Liver (tissue), 10 donors: ENCODE measurements at places on chromosomes 6 and 20.
A peak's percentile ranks its signal among the peaks of the same experiment; 100 is the strongest.

- no peak for DNase-seq
Observed at GRCh38 chr6:132388291-132388690, 13.0 kb downstream of the MOXD1 start.

DNA sequence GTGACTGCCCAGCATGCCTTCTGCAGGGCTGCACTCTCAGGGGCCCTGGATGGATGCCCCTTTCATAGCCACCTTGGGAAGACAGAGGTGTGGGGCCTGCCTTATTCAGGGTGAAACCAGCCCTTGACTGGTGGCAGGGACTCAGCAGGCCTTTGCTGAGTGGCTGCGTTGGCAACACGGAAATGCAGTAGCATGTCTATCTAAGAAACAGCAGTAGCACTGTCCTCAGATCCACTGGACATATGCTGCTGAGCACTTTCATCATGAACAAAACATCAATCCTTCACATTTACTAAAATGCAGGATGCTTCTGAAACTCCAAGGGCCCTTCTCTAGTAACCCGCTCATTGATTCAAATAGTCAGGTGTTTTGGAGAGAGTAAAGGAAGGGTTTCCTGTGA is 4.9 kb upstream of the TBXT start:
- DNase-seq = no peak

- no peak for DNase-seq
Observed at GRCh38 chr6:137432054-137432611, 62.1 kb downstream of the OLIG3 start.

DNA sequence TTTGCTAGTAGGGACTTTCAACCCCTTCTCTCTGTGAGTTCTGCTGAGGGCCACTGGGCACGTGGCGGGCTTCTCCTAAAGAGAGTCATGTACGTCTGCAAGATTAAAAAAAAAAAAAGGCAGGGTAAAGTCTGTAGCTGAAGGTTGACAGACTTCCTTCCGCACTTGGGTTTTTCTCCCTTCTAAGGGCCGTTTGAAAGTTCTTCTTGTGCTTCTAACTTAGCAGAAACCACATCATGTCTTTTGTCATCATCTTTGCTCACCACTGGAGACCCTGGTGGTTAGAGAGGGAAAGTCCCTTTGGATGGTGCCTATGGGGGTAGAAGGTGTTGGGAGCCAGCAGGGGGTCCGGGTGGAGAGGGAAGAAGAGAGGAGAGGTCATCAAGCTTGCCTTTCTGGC is 31.4 kb downstream of the PRDM1 start:
- no peak for DNase-seq

GRCh38 chr6:157155804-157156203 is 167.5 kb downstream of the TMEM242 start:
- DNase-seq = no peak

DNA sequence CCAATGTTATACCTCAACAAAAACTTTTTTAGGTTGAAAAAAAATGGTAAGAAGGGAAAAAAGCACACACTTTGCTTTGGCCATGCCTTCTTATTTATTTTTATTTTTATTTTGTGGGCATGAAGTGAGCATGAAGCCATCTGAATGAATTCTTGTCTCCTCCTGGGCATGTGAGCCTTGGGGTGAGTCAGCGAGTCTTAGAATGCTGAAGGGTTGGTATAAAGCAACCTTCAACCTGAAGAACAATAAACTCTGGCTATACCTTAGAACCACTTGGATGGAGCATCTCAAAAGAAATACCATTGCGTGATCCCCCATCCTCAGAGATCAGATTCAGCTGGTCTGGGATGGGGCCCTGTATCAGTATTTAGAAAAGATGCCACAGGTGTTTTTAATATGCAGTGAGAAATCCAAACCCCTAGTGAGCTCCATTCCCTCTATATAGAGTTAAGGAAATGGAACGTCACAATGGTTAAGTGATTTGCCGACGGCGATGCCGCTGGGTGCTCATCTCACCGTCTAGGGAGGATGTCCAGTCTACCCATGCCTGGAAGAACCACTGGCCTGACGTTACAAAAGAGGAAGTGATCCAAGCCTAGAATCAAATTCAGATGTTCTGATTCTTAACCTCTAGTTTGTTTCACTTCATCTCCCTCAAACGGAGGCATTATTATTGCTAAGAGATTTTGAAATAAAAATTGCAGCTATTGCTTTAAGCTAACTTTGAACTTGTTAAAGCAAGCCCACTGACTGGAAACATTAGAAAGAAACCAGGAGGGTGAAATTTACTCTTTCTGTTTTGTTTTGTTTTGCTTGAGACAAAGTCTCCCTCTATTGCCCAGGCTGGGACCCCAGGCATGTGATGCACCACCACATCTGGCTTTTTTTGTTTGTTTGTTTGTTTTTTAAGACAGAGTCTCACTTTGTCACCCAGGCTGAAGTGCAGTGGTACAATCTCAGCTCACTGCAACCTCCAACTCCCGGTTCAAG is 67.1 kb downstream of the EDN1 start:
- no peak for DNase-seq

DNA sequence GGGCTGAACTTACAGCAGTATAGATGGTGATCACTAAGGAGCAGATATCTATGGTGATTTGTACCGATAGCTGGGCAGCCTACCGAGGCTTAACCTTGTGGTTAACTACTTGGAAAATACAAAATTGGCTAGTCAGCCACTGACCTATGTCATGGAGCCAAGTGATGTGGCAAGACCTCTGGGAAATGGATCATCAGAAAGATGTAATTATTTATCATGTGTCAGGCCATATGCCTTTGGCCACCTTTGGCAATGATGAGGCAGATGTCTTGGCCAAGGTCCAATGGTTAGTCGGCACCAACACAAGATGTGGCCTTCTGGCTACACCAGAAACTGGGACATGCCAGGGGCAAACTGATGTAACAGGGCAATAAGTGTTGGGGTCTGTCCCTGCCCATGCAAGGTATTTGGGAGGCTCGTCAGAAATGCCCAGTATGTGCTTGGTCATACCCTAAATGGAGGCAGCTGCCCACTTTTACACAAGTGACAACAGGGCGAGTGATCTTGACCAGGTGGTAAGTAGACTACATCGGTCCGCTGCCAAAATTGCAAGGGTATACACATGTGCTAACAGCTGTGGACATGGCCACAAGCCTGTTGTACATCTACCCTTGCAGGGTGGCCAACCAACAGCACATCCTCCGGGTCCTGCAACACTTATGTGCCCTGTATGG is 30.1 kb downstream of the HDDC2 start:
- no peak for DNase-seq

DNA sequence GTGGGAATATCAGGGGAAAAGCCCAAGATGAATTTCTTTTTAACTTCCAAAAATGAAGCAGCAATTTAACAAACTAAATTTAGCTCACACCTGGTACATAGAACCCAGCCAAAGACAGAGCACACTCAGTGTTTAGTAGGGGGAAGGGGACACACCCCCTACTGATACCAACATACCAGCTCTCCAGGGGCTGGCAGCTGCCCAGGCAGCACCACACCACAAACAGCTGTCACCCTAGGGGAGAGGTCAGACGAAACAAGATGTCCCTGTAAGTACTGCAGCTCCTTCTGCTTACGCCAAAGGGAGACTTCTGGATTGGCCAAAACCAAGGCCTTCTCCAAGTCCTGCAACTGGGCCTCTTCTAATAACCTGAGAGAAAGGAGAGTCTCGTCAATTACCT is 26.0 kb downstream of the MDN1 start:
- DNase-seq = no peak

DNA sequence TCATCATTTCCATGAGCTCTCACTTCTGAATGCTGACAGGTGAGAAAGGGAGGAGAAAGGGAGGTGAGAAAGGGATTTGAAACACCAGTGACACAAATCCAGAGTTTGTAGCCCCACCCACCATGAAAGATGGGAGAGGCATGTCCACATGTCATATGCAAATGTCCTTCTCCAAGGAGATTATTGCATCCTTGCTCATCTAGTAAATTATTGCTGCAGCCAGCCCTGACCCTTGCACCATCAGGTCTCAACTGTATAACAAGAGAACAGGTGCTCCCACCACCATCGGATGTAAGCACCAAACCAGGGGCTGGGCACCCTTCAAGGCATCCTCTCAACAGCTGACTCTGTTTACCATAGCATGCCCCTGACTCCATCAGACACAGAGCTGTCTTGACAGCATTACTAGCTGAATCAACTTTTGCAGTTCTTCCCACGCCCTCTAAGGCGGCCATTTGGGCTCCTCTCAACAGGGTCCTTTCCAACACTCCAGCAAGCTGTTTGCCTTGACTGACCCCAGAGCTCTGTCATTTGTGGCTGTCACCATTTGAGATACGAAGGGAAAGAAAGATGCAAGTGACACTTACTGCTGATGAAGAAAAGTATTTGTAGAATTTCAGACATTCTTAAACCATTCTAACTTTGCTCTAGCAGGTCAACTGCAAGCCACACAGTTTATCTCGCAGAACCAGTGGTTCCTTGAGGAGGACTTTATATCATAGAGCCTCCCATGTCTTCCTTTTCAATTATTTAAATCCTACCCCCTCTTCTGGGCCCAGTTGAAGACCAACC is 14.2 kb downstream of the GFOD1 start:
- DNase-seq = no peak

- peak; percentile 4 for DNase-seq
Observed at GRCh38 chr6:44699082-44699481, 311.6 kb downstream of the CDC5L start.

GRCh38 chr6:68649669-68650068 is 14.6 kb downstream of the ADGRB3 start:
- DNase-seq = no peak

DNA sequence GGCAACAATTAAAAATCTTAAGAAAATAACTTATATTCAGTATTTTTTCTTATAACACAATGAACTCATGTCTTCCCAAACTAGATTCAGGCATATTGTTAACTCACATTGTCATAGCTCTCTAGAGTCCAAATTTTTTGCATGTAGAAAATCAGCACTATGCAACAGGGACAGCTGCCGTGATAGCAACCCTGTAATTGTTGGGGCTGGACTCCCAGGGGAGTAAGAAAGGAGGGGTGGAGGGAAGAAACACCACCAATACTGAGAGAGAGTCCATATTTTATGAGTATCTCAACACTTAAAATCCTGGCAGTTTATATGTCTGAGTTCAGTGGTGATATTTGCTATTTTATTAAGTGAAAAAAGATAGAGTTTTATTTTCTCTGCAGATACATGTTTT is 89.6 kb upstream of the HS3ST5 start:
- DNase-seq = no peak

DNA sequence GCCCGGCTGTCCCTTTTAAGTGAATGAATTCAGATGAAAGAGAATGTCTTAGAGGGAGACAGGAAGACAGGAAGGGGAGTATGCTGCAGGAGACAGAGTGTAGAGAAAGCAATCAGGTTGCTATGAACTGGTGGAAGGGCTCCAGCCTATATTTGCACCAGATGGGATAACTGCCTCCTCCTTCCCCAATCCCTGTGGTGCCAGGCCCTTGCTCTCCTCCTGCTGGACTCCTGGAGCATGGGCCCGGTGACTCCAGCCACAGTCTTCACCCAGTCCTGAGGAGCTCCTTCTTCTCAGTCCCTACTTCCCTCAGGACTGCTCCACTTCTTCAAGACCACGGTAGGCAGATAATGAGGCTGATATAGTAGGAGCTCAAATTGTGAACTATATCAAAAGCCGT is 91.8 kb downstream of the TMEM200A start:
- no peak for DNase-seq

DNA sequence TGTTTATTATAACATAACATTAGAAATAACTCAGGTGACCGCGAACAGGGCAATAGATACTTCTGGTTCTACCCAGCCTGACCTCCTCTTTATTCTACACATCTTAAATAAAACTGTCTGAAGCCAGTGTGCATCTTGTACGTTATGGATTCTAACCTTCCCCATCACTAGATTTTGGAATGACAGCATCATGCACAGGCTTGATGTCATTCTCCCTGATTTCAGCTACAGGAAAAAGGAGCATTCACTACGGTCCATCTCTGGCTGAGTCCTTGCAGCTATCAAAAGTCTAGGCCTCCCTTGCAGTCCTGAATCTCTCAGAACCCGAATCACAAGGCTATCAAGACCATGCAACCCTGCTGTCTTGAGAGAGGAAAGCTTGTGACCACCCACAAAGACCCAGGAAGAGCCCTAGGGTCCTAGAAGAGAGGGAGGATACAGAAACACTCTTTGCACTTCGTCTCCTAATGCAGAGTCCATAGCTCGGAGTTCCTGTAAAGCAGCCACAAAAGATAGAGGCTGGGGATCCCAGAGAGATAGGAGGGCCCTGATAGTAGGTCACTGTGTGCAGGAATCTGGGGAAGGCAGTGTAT is 845 bp downstream of the HLA-DPA1 start:
- DNase-seq = no peak
